ENCODE measurements at places on chromosomes 13 and 19.

- no peak for DNase-seq
These were observed 12.9 kb upstream of the GIPR start for GRCh38 chr19:45655073-45655472.

DNA sequence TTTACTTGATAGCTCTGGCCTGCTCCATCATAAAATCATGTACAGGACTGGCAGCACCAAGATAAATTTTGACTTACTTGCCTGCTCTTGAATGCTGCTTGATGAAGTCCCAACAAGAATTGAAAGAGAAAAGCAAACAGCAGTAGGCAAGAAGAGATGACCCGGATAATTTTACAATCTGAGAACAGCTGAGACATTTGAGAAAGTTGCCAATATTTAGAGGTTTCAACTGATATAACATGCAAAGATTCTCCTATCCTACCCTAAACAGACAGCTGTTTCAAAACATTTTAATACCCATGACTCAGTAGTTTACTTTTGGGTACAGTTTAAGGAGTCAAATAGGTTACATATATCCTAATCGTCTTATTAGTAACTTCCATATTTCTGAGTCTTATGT lies 5.9 kb downstream of the FRY start:
- no peak for DNase-seq

DNA sequence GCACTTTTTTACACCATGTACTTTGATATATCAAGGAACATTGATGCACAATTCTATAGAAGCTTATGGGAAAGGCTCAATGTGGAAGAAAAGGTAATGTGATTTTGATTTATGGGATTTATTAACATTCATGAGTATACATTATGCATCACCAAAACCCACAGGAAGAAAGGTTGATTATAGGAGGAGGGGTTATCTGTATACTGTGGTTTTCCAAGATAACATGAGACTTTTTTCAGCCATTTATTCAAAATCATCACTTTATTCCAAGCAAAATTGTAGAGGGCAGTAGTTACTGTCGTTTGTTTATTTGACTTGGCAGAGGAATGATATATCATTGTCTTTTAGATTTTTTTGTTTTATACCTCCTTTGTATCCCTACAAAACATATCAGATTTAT lies 54.9 kb downstream of the WDFY2 start:
- DNase-seq, result no peak

- no peak for DNase-seq
These were observed 40.7 kb downstream of the BICRA start for GRCh38 chr19:47649588-47649987.

- no peak for DNase-seq
These were observed 49.9 kb downstream of the TBC1D4 start for GRCh38 chr13:75432045-75432444.

DNA sequence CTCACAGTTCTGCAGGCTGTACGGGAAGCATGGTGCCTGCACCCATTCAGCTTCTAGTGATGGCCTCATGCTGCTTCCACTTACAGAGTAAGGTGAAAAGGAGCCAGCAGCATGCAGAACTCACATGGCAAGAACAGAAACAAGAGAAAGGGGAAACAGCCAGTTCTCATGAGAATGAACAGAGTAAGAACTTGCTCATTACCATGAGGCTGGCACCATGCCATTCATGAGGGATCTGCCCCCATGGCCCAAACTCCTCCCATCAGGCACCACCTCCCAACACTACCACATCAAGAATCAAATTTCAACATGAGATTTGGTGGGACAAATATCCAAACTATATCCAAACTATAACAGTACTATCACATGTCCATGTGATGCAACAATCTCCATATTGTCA lies 72.1 kb downstream of the KATNAL1 start:
- DNase-seq, result no peak

- DNase-seq, result no peak
These were observed 6.2 kb downstream of the HIPK4 start for GRCh38 chr19:40383668-40384248.

DNA sequence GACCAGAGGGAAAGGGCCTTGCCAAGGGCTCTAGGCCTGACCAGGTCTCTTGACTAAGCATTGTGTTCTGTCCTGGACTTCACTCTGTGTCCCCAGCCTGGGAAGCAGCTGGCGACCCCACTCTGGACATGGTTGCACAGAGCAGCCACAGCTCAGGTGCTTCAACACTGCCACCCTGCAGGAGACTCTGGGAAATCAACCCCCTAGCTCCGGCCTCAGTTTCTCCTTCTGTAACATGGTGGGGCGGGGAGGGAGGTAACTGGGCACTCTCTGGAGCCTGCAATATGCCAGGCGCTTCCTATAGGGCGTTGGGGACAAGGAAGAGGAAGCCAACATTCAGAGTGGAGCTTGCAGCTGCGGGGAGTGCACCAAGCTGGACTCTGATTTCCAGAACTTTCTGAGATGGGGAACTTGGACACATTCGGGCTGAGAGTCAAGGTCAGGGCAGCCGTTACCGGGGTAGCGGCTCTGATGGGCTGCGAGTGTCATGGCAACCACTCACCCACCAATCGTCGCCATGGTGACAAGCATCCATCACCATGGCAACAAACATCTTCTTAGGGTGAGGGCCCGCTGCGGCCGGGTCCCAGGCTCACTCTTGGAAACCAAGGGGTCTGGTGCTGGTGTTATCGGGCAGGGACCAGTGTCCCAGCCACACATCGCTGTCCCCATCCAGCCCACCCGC lies 12.8 kb downstream of the F2RL3 start:
- DNase-seq, result peak; percentile 7

- DNase-seq, result no peak
These were observed 43.6 kb downstream of the LYL1 start for GRCh38 chr19:13058951-13059660.

DNA sequence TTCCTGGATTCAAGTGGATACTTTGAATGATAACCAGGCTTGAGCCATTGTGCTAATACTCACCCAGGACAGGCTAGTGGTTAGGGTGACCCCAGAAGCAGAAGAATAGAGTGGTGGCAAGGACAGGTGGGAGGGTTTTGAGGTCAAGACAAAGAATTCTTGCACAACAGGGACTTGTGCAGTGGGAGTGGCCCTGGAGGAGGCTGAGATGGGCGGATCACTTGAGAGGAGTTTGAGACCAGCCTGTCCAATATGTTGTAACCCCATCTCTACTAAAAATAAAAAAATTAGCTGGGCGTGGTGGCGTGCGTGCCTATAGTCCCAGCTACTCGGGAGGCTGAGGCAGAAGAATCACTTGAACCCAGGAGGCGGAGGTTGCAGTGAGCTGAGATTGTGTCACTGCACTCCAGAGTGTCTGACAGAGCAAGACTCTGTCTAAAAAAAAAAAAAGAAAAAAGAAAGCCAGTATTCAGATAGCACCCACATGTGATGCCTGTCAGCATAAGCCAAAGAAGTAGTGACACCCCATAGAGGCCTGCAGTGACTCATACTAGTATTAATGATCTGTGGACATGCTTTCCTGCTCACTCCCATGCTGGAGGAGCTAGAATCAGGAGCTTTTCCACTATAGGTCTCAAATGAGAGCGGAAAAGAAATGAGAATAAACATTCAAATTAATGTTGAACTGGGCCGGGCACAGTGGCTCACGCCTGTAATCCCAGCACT lies 78.7 kb downstream of the RNF17 start:
- DNase-seq, result no peak

DNA sequence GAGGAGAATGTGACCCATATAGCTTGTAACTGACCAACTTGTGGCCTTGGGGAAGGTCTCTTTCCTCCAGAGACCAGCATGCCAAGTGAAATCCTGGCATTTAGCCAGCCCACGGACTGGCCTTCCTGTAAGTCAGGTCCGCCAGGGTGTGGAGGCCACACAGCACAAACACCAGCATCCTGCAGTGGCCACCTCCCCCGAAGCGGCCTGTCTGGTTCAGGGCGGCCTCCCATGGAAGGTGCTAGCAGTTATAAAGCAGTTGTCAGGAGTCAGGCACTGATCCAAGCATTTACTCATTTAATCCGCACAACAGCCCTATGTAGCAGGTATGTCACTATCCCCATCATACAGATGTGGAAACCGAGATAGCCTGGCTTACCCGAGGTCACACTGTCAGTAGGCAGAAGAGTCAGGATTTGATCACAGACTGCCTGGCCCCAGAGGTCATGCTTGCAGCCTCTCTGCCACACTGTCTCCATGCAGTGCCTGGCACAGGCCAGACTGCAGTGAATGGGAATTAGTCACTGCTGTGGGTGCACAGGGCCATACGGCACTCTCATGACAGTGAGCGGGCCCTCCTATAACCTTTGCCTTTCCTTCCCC lies 36.7 kb downstream of the CAPN12 start:
- no peak for DNase-seq

DNA sequence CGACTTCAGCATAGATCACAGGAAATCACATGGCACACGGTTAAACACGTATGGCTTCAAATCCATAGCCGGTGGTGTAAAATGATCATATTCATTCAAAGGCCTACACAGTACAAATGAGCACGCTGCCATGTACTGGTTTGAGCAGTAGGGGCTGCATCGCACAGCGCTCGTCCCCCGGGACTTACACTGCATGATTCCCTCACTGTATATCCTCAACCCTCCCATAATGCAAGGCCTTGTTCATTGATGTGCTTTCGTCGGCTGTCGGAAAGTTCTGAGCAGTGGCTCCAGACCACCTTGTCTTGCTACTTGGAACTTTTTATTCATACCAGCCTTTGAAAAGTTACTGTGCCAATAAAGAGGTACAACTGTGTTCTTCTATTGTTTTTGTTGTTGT lies 578.2 kb downstream of the MYO16 start:
- DNase-seq, result no peak

DNA sequence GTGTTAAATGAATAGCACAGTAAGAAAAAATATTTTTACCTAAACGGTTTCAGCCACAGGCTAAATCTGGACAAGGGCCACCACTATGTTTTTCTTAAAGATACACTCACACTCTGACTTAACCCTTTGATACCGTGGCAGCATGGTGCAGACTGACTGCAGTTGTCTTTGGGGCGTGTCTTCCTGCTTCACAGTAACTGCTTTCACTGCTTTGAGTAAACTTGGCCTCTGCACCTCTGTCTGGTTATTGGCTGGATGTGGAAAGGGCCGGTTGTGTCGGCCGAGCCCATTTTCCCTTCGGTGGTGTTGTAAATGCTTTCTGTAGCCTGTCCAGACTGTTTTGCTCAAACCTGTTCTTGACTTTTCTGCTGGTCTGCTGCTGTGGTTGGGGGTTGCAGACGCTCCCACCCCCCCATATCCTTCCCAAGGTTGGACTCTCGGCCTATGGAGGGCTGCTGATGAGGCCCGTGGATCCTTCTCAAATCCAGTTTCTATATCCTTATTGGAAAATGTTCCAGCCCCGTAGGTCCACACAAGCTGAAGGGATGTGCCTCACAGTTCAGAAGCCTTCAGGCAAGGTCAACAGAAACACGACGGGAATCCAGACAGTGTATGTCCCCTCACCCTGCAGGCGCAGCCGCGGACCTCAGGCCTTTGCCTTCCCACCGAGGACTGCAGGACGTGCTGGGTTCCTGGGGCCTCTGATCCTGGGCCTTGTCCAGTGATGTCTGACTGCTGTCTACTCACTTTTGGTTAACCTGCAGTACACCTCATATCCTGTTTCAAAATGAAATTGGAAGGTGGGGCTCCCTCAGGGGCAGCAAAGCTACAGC lies 90.2 kb upstream of the RNF113B start:
- no peak for DNase-seq

DNA sequence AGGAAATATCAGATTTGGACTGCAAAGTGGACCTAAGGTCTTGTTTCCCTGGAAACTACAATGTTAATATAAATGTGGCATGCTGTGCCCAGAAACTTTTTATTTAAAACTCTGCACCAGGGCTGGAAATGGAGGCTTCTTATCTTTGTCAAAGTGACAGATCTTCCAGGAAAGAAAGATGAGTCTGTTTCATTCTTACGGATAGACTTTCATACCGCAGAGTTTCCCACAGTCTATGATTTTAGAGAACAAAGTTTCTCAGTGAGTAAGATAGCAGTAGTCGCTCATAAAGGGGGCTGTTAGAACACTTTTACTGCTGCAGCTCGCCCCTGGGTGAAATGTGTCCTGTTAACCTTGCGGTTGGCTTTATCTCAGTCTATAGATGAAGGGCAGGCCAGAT lies 6.7 kb downstream of the CLEC11A start:
- no peak for DNase-seq

- no peak for DNase-seq
These were observed 809 bp downstream of the MYO1F start for GRCh38 chr19:8576273-8576993.

DNA sequence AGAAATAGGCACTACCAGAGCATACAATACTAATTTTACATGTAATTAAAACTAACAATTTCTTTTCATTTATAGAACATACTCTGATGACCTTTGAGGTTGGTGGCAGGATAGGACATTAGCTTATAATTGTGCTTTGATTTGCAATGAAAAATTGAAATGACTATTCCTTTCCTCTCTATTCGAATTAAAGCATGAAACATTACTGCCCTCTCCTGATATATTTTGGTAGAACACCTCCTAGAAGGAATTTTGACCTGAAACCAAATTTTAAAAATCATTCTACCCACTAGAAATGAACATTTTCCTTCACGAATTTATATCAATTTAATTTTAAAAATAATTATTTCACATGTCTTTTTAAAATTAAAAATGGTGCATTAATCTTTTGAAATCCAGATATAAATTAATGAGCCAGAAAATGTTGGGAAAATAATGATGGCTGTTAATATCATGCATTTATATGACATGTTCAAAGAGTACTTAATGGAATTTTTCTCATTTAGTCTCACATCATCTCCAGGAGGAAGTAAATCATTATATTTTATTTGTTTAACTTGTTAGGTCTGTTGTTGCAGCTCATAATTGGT lies 556.3 kb upstream of the ARGLU1 start:
- DNase-seq, result peak; percentile 76

DNA sequence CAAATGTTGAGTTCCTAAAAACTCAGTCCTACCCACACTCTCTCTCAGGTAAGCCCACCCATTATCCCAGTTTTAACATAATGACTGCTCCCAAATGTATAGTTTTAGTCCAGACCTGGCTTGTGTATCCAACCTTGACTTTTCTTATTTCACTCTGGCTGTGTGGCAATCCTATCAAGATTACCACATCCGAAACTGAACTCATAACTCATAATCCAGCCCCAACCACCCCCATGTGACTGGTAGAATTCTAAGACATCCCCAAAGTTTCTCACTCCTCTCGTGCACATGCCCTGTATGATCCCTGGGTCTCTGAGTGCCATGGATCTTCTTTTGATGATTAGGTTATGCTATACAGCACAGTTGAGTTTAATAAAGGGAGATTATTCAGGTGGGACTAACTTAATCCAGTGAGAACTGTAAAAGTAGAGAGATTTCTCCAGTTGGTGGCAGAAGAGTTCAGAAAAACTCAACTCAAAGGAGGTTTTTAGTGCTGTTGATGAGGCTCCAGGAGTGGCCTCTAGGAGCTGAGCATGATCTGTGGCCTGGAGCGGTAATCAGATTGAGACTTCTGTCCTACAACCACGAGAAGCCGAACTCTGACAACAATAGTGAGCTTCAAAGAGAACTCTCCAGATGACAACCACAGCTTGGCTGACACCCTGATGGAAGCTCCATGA lies 413.4 kb downstream of the ZNF536 start:
- DNase-seq, result no peak
